ENCODE measurements at places on chromosomes 2 and 18.

DNA sequence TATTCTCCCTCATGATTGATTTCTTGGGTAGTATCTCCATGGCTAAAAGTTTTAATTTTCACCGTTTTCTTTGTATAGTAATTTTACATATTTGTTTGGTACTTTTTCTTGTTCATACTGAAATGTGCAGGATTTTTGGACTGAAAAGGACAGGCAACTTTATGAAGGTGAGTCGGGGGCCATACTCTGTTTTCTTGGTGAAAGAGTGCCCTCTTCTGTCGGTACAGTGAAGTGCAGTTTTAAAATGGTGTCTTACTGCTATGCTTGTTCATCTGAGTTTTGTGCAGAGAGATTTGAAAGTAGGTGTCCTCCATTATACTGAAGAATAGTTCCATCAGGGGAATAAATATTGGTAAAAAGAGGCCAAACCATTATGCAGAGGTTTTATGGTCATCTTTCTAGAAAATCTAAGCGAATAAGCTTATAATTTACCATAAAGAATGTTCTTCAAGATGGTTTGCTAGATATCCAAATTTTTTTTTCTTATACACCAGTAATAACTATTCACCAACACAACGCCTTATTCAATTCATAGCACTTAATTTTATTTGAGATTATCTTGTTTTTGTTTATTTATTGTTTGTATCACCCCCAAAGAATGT lies 8.7 kb upstream of the SERPINB13 start:
- no peak for DNase-seq

DNA sequence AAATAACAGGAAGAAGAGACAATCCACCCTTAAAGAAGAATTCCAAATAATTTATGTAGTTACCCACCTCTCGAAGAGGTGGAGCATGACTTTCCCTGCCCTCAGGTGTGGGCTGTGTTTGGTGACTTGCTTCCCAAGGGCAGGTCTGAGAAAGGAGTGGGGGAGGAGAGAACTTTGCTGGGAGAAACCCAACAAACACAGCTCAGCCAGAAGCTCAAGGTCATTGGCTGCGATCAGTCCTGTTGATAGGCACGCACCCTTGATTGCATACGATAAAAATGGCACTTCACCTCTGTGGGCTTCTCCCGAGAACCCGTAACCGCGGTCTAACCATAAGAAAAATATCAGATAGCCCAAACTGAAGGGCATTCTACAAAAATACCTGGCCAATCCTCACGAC lies 157.5 kb upstream of the ID2 start:
- no peak for DNase-seq

DNA sequence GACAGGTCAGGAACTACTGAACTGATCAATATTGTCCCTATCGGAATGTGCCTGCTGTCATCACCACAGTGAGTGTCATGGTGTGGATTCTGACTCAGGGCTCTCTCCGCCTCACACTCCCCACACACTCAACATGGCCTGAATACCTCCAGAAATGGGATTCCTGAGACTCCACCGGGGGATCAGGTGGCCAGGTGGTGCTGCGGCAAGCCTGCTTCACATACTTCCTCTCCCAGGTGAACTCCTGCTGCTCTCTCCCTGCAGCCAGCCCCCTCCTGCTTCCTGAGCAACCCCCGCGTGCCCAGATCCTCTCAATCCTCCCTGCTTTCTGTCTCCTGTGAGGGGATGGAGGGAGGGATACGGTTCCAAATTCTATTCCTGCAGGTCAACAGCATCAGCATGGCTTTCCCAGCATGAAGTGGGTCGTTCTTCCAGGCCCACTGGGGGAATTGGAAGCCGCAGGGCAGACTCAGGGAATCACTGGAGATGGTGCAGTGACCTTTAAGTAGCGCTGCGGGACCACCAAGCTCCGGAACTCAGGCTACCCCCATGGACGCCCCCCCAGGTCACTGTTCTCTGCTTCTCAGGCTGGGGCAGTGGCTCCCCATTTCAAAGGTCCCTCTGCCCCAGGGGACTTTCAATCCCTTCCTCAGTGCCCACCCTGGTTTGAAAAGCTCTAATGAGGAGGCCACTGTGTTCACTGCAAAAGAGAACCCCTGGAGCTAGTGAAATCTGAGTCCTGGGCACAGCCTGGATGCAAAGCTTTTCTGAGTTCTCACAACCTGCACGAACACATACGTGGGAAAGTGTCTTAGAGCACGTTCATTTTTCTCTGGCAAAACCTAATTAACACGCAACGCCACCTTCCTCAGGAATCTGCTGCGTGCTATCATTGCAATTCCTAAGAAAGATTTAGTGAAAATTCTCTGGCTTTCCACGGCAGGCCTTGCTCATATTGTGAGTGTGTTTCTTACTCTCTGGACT lies 168.4 kb downstream of the ZFP36L2 start:
- no peak for DNase-seq

DNA sequence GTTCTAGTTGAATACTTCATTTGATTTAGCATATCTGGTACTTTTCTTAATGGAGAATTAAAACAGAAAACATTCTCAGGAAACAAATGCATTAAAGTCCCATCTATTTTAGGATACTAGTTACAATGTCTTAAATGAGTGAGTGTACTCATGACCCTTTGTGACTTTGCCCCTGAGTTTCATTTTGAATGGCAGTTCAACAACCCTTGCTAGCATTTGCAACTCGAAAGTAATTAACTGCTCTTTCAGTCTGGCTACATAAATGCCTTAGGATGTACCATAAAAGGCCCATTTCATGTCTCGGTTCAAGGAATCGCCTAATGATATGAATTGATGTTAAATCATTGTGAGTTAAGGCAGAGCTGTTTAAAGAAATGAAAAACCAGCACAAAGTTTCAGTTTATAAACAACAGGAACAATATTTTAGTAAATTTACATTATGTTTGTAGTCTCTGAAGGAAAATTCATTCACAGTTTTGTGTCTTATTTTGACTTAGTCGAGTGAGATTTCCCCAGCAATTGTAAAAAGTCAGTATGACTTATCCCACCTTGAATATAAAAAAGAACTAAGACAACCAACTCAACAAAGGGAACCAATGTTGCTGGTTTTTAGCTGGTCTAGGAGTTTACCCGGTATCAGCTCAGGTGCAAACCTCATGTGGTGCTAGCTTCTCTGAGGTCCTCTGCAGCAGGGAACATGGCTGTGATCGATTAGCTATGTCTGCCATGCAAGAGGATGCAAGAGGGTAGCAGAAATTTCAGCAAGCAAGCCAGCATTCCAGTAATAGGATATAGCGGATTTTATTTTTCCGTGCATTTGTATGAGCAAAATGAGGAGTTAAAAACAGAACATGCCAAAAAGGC lies 386.2 kb downstream of the PTPRM start:
- DNase-seq = no peak

- DNase-seq = no peak
Observed at GRCh38 chr18:10454681-10455557, 484 bp downstream of the APCDD1 start.

- DNase-seq = no peak
Observed at GRCh38 chr18:49596687-49597086, 34.8 kb downstream of the LIPG start.

- DNase-seq = no peak
Observed at GRCh38 chr2:231286964-231287363, 88.5 kb downstream of the ARMC9 start.

DNA sequence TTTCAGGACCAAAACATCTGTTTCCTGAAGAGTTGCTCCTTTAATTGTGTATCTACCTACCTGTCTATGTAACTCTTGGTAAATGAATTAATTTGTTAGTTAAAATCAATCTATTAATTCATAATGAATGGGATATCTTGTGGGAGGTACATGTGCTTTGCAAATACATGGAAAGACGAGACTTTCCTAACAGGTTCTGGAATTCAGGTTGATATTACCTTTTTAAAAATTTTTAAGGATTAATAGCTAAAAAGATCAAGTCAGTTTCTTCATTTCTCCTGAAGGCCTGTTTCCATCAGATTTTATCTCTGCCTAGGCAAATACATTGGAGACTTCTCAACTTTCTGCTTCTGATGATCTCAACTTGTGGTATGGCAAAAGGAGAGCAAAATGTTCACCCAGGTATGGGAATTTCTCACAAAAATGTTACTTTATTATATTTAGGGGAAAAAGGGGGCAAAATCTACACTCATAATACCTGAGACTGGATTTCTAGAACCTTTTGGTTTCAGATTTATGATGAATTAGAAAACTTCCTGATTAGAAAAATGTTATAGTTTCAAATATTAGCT lies 7.4 kb downstream of the TFPI start:
- DNase-seq = no peak

GRCh38 chr2:23543302-23543701 lies 158.3 kb downstream of the KLHL29 start:
- DNase-seq = no peak

DNA sequence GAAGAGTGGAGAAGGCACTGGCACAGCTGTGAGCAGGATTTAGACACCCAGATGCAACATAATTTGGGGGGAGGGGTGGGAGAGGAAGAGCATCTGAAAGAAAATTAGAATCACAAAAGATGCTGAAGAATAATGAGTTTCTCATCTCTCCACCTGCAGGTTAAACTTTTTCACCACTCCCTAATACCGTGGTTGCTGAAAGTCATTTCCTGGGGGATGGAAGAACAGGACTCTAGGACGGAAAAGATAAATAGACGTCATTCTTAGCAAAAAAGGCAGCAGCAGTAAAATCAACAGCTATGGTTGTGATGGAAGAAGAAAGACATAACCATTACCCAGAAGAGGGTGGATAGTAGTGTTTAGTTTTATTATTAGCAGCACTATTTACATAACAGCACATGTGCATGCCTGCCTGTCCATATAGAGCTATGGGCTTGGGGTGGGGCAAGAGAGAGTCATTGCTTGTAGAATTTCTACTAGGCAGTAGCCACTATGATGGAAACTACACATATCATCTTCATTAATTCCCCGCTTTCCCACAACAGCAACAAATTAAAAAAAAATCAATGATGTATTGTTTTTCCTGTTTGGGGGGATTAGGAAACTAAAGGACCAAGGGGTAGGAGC lies 212.2 kb downstream of the TRIB2 start:
- DNase-seq = no peak

GRCh38 chr2:43455731-43456642 lies 139.9 kb downstream of the THADA start:
- no peak for DNase-seq

- no peak for DNase-seq
Observed at GRCh38 chr2:140990416-140990815, 1140.4 kb downstream of the LRP1B start.

GRCh38 chr18:35071819-35072247 lies 30.6 kb downstream of the MAPRE2 start:
- DNase-seq = no peak

GRCh38 chr2:224941960-224942359 lies 100.3 kb downstream of the DOCK10 start:
- no peak for DNase-seq

DNA sequence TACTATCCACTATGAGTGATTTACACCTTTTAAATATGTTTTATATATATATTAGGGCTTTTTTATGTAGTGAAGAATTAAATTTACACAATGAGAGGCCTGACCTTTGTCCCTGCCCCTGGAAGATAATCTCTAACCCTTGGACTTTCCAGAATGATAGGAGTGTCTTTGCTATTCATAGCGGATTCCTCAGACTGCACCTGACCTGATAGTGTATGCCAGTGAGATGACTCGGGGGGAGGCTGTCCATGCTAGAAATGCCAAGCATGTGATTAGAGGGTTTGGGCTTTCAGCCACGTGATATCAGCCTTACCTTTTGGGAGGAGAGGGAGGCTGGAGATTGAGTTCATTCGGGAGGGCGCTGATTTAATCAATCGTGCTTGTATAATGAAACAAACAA lies 44.1 kb upstream of the LHCGR start:
- no peak for DNase-seq

- DNase-seq = no peak
Observed at GRCh38 chr18:72530622-72531021, 13.5 kb downstream of the CBLN2 start.

- DNase-seq = no peak
Observed at GRCh38 chr2:102166189-102166845, 20.5 kb upstream of the IL1RL2 start.

- no peak for DNase-seq
Observed at GRCh38 chr2:180653481-180653880, 326.9 kb upstream of the UBE2E3 start.

DNA sequence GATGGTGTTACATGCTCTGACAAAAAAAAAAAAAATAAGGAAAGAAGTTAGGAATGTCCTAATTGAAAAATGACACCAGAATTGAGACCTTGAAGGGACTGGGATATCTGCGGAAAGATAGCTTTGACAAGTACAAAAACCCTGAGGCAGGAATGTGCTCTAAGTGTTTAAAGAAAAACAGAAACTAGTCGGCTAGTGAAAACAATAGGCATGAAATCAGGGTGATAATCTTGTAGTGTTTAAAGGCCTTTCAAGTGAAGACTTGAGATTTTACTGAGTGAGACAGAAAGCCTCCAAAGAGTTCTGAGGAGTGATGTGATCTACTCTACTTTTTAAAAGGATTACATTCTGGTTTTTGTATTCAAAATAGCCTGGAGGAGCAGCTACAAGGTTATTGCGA lies 107.4 kb downstream of the COBLL1 start:
- DNase-seq = no peak

- no peak for DNase-seq
Observed at GRCh38 chr2:236840215-236840614, 245.5 kb upstream of the COPS8 start.

DNA sequence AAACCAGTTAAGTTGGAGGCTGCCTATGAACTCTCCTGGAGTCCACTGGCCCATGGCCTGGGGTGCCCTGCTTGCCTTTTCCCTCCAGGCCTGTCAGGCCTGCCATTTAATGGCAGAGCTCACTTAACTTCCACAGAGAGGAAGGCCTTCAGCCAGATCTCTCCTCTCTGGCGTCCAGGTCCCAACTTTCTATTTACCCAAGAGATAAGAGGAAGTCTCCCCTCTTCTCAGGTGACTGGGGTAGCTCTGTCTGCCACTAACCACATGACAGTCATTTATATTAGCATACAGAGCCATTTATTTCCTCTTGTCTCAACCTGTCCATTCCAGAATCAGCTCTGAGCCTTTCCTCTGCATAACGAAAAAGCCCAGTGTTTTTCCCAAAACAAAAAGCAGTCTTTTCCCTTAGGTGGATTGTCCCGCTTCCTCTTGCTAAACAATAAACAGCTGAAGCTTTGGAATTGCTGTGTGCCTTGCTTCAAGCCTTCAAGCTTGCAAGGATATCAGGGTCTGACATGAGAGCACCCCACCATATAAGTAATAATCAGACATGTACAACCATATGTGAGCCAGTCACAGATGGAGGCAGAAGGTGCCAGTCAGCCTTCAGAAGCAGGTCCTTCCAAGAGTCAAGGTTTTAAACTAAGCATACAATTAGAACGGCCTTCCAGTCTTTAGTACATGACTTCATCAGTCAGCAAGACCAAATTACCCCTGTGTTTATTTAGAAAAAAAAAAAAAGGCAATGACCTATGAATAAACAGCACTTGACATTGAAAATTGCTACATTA lies 71.2 kb upstream of the STPG4 start:
- DNase-seq = no peak

DNA sequence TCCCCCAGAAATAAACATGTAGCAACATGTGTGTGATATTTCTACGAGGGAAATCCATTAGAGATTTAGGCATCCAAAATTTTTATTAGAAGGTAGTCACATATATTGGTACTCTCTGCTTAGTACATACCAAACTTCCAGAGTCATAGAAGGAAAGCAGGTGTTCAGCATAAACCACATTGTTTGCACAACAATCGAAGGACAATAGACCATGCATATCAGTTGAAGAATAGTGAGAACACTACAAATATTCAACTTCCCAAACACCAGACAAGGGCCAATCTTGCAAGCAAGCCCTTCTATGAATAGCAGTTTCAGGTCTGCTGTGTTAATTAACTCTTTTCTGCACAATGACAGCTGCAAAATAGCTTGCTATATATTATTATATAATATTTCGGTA lies 702.2 kb downstream of the ERBB4 start:
- DNase-seq = no peak
